Fibroblast of skin of abdomen (primary cell): ENCODE measurements at places on chromosomes 4 and X.

DNA sequence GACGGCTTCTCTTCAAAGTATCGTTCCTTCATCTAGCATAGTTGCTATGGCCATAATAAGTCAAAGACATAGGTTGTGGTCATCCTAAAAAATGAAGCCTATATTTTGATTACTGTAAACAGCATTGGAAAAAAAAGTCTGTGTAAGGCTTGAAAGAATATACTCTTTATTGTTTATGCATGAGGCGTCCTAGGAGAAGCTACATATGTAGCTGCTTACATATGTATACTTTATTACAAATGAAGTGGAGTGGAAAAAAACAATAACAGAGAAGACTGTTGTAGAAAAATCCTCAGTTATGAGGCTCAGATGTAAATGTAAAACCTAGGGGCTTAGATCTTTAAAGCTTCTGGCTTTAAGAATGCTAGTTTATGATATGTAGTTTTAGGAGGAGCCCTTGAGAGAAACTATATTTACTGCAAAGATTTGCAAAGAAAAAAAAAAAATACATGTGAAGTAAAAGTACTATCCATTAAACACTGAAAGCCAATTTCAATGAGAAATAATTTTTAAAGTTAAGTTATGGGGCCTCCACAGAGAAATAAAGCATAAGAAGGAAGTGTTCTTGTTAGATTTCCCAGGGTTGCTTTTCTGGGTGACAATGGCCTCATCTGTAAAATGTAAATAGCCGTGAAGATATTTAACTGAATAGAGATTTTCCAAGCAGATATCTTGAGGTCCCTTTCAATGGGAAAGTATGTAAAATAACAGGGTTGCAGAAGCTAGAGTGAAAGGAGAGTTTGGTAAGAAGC is 598.2 kb downstream of the TRIML1 start:
- DNase-seq, result no peak

- DNase-seq, result no peak
Measured at GRCh38 chr4:1981251-1982058, 27.3 kb downstream of the NELFA start.

GRCh38 chrX:151177141-151178027 is 1.0 kb downstream of the GPR50 start:
- DNase-seq, result no peak

DNA sequence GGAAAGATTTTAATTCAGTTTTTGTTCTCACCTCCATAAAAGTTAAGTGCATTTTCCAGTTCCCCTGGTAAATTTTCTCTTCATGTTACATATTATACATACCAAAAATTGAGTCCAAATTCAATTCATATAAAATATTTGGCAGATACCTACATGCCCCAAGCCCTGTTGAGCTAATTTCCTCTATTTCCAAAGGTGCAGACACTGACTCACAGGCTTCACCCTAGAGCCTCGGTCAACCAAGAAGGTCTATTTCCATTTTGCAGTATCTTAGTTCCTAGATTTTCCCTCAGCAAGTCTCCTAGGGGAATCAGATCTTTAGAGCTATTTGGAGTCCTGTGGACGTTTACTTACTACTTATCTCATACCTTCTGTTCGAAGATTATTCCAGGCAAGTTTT is 174.4 kb downstream of the TSPAN5 start:
- no peak for DNase-seq

DNA sequence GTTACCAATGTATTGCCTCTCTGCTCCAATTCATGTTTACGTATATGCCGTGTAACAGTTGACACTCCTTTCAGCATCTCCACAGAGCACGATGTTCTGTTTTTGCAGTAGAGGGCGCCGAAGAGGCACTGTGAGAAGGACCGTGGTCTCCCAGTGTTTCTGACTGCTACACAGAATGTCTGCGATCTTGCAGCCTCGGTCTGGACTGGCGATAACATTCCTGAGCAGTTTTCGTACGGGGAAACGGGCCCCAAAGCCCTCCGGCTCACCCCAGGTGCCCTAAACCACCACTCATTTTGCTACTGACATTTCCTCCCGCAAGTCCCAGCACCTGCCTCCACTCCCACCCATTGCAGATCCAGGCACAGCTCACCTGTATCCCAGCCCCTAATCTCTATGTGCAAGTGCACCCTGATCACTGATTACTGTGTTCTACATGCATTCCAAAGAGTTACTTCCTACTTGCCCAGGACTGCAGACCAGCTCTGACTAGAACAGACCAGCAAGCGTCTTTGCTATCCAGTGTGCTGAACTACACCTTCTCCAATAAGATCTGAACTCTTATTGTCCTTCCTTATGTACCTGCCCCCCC is 12.4 kb upstream of the NFXL1 start:
- peak; percentile 49 for DNase-seq

- no peak for DNase-seq
Measured at GRCh38 chrX:147781844-147782243, 129.9 kb upstream of the FMR1 start.

- DNase-seq, result peak; percentile 33
Measured at GRCh38 chr4:83251447-83251830, 33.2 kb downstream of the COQ2 start.

DNA sequence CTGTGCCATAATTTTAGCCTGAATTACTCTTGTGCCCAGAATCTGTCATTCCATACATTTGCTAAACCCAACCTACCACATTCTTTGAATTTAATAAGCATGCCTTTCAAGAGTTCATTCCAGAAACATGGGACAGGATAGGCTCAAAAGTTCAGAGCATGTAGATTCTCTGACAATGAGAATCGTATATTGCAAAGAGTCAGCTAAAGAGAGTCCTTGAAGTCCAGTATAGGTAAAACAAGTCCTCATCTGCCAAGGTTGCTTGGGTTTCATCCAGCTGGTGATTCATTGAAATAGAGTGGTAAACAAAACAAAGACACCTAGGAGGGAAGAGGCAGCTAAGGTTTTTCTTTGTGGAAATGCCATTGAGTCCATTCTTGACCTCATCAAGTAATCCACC is 249.3 kb upstream of the DIPK2B start:
- peak; percentile 62 for DNase-seq

GRCh38 chr4:139175646-139176301 is 1.2 kb downstream of the ELF2 start:
- DNase-seq, result peak; percentile 20

- DNase-seq, result no peak
Measured at GRCh38 chr4:48189731-48190130, 55.7 kb upstream of the TXK start.

DNA sequence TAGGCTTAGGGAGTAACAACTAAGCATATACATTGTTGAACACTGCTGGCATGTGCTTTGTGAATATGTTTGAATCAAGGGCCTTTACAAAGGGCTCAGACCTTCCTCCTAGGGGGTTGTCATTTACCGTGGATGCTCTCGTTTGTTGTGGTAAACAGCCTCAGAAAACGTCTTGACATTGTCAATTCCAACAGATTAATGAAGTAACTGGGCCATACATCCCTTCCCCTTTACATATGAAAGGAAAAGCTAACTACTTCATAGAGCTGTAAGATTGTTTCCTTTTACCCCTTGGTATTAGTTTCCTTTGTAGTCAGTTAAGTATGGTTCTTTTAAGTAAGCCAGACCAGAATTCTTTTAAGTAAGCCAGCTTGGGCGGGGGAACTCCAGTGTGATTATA is 42.9 kb downstream of the FAT4 start:
- no peak for DNase-seq

DNA sequence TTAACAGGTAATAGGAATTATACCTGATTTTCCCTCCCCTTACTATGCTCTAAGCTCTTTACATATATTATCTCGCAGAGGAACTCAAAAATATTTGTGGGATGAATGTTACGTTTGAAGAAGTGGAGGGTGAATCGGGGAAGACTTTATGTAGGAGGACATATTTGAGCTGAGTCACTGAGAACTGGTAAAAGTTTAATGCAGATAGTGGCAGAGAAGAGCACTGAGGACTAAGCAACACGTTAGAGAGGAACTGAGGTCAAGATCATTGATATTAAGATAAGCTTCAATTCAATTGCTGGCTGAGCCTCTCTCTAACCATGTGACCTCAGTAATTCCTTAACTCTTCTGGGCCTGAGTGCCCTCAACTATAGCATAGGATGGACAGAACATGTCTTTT is 26.4 kb upstream of the ELOVL6 start:
- peak; percentile 13 for DNase-seq

DNA sequence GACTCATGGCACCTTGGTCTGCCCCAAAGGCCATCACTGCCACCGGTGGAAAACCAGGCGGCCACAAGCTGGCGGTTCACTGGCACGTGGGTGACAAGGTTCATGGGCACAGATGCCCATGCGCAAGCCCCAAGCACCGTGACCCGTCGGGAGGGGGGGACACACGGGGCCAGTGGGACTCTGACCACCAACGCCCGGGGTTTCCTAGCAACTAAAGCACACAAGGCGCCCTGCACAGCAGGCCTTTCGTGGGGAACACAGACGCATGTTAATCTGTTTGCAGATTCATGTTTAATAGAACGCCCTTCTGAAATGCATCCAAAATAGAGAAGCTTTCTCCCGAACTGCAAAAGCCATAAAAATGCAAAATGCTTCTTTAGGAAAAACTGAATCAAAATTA is 43.9 kb downstream of the FAM53A start:
- DNase-seq, result no peak

GRCh38 chr4:163913571-163913970 is 419.1 kb downstream of the TMA16 start:
- DNase-seq, result no peak

- DNase-seq, result peak; percentile 71
Measured at GRCh38 chr4:15882675-15883086, 55.9 kb downstream of the FGFBP1 start.

DNA sequence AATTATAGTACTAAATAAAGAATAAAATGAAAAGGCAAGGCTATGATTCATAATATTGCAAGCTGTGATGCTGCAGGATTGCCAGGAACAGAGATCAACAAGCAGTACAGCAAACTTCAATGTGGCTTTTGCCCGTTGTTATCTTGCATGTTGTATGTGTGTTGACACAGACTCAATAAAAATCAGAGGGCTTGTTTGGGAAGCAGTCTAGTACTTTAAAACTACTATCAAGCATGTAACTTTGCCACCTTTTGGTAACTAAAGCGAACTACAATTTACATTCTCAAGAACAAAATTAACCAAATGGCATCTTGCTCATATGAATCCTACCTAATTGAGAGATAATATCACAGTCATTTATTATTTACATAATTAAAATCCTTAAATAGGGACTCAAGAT is 79.8 kb upstream of the GPM6A start:
- DNase-seq, result peak; percentile 4

DNA sequence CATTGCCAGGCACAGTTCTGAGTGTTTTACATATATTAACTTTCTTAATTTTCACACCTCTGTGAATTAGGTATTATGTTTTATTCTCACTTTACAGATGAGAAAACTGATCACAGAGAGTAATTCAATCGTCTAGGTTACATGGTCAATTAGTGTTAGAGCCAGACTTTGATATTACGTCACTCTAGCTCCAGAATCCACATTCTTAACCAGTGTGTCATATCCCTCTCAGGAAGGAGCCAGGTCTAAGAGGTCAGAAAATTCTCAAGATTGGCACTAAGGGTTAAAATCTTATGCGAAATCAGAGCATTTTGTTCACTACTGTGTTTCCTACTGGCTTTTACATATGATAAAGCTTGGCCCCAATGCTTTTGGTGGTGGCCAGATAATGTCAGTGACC is 7.4 kb downstream of the DMP1 start:
- DNase-seq, result peak; percentile 31

DNA sequence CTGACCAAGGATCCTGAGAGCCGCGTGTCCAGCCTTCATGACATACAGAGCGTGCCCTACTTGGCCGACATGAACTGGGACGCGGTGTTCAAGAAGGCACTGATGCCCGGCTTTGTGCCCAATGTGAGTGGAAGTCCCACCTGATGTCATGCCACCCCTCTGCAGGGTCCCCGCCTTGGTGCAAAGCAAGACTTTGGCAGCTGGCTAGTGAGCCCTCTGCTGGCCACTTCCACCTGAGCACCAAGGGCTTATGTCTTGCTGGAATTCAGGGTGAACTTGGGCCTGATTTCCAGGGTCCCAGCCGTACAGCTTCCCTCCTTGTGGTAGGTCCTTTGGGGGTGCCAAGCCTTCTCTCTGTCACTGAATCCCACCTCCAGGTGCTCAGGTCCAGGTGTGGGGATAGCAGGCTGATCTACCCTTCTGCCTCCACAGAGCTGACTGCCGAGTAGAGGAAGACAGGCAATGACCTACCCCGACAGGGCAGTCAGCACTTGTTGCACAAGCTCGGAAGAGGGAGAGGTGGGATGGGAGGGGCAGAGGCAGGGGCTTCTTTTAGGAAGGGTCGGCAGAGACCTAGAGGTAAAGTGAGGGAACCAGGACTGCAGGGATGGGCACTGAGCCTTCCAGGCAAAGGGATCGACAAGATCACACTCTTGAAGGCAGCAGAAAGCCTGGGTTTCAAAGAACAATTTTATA is 248.1 kb downstream of the EVC2 start:
- peak; percentile 26 for DNase-seq

GRCh38 chrX:34849371-34849770 is 93.2 kb upstream of the FAM47B start:
- DNase-seq, result peak; percentile 43

DNA sequence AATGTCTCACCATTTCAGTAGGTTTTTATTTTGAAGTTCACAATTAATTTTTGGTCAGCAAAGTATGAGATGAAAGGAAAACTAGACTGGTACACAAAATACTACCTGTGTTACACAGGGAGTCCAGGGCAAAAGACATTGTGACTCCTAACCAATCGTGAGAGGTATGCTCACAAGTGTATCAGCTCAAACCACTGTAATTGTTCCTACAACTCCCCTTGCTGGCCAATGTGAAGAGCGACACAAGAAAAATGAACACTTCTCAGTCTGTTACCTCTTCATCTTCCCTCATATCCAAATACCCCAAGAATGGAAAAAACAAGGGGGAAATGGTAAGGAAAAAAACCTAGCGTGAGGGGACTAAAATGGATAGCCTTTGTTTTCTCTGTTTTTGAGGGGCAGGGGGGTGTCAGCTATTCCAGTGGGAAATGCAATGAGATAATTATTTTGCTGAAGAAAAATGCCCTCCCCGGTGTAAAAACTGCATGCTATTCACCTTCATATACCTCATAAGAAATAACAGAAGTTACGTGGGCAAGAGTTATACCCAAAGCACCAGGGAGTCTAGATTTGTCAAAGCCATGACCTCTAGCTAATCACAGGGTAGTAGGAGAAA is 30.6 kb upstream of the NSUN7 start:
- DNase-seq, result peak; percentile 66

DNA sequence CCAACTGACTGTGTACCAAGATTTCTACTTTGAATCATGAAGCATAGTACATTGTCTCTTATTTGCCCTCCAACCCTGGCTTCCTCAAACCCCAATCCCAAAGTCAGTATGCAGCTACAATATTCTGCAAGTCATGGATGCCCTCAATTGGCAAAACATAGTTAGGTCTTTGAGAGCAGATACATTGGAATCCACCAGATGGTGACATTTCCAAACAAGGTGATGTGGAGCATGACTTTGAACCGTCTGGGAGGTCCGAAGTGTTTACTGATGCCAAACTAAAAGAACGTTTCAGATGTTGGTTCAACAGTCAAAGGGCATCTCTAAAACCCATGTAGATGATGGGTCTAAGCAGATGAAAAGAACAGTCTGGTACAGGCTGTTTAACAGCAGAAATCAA is 43.7 kb upstream of the FRMD7 start:
- DNase-seq, result peak; percentile 0
